SK-N-DZ (cell line): ENCODE measurements at places on chromosomes 4 and X.

GRCh38 chr4:163467082-163467770, 6.3 kb downstream of the TKTL2 start:
- no peak for DNase-seq

DNA sequence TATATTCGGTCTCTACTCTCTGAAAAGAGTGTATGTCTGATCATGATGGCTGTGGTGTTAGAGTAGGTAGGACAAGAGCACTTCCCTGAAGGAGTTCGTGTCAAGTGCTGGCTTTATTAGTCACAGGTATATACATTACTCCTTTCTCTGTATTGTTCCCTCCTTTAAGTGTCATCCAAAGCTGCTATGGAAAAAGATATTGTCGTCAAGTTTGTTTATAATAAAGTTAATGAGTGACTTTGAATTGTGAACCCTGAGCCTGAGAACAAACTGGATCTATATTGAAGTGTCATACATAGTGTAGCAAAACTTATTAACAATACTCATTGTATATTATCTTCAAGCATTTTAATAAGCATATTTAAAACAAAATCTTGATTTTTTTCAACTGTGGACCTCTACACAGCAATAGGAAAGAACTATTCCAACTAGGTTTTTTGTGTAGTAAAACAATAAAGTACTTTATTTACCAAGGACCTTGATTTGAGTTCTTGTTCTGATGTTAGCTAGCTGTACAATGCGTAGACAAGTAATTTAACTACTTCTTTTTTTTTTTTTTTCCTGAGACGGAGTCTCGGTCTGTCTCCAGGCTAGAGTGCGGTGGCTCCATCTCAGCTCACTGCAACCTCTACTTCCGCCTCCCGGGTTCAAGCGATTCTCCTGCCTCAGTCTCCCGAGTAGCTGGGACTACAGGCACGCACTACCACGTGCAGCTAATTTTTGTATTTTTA, 177.7 kb downstream of the RAPGEF2 start:
- no peak for DNase-seq

- DNase-seq: no peak
Measured at GRCh38 chr4:7340553-7341433, 93.9 kb downstream of the PSAPL1 start.

DNA sequence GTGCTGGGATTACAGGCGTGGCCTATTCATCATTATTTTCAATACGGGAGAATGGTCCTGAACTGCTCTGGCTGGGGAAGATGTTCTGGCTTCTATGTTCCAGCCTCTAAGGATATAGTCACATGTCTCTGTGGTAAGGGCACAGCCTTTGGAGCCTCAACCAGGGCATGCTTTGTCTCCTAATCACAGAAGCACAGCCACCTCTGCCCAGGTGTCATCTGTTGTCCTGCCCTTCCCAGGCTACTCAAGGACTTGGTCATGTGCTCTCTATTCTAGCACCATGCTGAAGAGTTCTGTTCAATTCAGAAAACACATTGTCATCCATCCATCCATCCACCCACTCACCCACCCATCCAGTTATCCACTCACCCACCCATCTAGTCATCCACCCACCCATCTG, 29.5 kb downstream of the ASMTL start:
- DNase-seq: no peak

DNA sequence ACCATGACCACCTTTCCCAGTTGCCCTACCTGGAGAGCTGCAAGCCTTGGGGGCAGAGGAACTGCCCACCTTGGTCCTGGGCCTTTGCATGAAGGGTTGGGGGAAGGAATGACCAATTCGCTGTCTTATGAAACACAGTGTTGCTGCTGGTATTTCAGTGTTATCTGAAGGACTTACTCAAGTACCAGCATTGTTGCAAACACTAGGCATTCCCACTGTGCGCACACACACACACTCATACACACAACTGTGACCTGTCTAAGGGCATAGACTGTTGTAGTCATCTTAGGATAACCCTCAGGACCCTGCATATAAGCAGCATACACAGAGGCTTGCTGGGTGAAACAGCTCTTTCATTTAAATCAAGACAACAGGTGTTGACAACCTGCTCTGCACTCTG, 210.9 kb downstream of the EVC2 start:
- no peak for DNase-seq

DNA sequence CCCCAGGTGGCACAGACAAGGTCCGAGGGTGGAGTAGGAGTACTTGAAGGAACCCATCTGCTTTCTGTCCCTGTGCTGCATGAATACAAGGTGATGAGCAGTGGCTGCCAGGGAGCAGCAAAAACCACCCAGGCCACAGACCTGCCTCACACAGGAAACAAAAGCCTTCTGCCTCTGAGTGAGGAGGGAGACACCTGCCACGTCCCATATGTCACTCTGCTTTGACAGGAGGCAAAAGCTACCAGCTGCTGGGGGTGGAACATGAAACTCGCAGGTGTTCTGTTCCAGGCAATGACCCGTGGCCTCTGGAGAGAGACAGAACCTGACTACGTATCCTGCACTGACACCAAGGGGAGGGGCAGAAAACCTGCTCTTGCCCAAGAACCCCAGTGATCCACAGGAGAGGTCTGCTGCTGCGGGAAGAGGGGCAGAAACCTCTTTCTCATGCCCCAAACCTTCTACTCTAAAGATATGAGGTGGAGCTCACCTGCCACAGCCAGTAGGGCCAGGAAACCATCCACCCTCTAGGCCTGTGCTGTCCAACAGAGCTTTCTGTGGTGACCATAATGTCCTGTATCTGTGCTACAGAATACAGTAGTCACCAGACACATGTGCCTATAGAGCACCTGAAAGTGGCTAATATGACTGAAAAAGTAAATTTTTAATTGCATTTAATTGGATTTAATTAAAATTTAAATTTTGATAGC, 172.9 kb downstream of the PRDM5 start:
- DNase-seq: peak; percentile 30

GRCh38 chrX:43644124-43644701, 11.9 kb upstream of the MAOA start:
- no peak for DNase-seq

DNA sequence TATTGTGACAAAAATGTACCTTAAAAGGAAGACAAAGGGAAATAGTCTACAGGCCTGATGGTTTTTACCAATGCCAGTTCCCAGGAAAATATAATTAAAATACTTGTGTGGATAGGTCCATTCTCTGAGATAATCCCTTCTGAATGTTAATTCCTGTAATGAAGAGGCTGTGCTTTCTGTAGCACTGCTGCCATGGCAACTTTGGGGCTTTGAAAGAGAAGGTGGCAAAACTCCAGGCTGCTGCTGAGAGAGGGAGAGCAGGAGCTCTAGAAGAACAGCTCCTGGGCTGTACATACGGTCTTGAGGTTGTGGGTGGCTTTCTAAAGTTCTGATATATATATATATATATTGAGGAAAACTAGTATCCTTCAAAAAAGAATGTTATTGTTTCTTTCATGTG, 125.4 kb downstream of the PDLIM5 start:
- peak; percentile 16 for DNase-seq

- no peak for DNase-seq
Measured at GRCh38 chr4:17787315-17787714, 5.9 kb upstream of the FAM184B start.

GRCh38 chrX:49264460-49264859, at the start of gene FOXP3:
FOXP3 (minus strand) TSS chrX:49264710; CDS start chrX:49258505, 6,205 bp downstream.
- no peak for DNase-seq

GRCh38 chr4:92825256-92825655, 521.5 kb downstream of the GRID2 start:
- DNase-seq: no peak

DNA sequence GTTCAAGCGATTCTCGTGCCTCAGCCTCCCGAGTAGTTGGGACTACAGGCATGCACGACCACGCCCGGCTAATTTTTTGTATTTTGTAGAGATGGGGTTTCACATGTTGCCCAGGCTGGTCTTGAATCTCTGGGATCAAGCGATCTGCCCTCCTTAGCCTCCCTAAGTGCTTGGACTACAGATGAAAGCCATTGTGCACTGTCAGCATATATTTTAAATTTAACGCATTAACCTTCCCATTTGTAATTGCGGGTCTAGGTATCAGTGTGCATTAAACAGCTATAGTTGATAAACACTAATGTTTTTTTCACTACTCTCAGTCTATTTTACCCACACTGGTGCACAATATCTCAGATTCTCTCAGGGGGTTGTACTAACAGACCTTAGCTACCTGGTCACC, 1930.8 kb downstream of the C4orf33 start:
- no peak for DNase-seq

GRCh38 chr4:152072001-152072485, 311.2 kb upstream of the GATB start:
- no peak for DNase-seq

- DNase-seq: no peak
Measured at GRCh38 chrX:1295550-1295949, 26.9 kb downstream of the CSF2RA start.

DNA sequence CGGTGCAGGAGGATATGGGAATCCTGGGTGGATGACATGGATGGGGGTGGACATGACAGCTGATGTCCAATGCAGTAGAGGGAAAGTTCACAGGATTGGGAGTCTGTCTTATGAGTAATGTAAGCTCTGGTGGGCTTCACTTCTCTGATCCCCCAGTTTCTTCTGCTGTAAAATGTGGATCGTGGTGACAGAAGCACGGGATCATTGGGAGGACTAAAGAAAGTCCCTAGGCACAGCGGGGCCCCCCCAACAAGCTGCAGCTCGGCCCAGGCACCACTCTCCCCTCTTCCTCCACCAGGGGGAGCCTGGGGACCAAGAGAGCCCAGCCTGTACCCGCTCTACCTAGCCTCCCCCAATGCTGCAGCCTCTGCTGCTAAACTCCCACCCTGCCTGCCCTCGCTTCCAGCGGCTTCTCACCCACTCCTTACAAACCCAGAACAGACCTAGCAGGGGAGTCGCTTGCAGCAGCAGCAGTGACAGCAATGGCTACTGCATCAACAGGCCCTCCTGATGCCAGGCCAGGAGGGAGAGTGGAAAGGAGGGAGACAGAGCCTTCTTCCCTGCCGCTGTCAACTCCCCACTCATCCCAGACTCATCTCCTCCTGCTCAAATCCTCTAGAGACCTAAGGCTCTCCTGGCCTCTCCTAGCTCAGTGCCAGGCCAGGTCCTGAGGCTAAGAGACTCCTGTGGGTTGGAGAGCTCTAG, 36.1 kb upstream of the IQSEC2 start:
- peak; percentile 60 for DNase-seq

DNA sequence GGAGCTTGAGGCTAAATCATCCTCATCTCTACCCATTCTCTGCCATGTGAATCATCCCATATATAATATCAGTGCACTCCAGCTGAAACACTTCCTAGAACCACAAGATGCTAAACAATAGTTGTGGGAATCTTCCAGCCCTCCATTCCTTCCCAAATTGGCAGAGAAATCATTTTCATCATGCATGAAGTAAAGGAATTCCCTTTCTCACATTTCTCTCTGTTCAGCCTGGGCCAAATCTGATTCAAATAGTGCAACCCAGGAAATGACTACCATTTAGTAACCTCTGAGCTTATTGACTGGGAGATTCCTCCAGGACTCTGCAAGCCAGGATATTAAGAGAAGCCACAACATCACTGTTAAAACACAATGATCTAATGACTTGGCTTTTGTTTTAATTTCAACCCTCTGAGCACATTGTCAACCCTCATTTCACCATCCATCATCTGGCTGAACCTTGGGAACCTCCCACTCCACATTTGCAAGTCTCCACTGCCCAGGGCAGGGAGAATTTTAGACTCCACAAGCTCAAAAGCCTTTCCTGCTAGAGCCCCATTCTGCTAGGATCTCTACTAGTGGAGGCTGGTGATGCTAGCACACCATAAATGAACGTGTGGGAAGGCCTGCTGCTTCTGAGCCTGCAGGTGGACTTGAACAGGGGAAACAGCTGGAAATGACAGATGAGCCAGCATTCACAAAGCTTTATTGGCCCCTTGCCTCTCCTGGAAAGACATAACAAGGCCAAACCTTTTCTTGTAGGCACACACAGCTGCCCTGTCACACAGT, 133.9 kb downstream of the TET2 start:
- DNase-seq: no peak

- no peak for DNase-seq
Measured at GRCh38 chr4:169351872-169352271, 81.1 kb upstream of the SH3RF1 start.

- no peak for DNase-seq
Measured at GRCh38 chrX:38379088-38379487, 26.7 kb downstream of the OTC start.

DNA sequence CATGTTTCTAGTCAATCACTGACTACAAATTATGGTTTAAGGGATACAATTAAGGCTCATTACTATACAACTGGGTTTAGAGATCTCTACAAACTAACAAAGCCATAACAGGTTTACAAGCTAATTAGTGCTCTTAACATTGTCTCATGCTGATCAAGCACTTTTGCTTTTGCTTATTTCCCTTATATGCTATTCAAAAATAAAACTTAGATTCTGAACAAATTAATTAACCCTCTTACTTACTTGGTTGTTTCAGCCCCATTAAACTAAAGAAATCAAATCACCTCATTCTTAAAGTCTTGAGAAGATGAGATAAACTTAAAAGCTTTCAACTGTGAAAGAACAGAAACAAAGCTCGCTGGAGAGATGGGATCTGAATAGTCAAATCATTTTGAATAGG, 2024.5 kb upstream of the ADGRL3 start:
- no peak for DNase-seq

GRCh38 chr4:47391256-47391655, 72.2 kb downstream of the COMMD8 start:
- DNase-seq: no peak

DNA sequence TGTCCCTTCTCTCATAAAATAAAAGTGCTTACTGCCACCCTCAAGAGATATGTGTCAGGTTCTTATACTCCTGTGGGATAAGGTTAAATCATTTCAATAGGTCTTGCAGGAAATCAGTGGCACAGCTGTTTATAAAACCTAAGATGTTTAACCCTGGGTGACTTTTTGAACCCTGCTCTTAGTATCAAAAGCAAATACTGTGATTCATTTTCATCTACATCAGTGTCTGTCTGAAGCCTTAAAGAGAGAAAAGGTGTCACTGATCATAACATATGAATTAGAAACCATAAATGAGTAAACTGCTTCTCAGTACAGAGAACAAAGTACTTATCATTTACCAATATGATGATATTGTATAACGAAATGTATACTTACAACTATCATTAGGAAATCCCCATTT, 59.0 kb downstream of the CCSER1 start:
- no peak for DNase-seq

DNA sequence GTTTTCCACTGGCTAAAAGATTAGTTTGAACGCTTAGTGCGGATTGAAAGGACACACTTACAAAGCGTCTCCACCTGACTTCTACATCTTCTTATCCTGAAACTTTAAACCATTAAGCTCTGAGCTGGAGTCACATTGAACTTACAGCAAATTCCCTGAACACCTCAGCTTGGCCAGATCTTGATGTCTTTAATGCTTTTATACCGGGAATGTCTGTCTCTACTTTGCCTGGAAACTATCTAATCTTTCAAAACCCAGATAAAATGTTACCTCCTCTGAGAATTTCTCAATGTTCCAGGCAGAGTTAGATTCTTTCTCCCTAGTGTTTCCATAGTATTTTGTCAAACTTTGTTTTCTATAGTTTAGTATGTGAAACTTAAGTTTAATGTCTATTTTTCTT, 179.9 kb downstream of the DTHD1 start:
- DNase-seq: no peak
